Activated CD4-positive, alpha-beta T cell treated with anti-CD3 and anti-CD28 coated beads, Interleukin-2, Interleukin-6, amounts not matched to agents 100 ng/mL and 50 ng/mL, durations not matched to agents 16 hours and 8 hours (primary cell): ENCODE measurements at places on chromosomes 11 and 22.

- DNase-seq, result no peak
Measured at GRCh38 chr11:11909727-11910126, 68.0 kb downstream of the USP47 start.

GRCh38 chr11:3341298-3341697, 37.6 kb downstream of the ZNF195 start:
- peak; percentile 61 for DNase-seq

GRCh38 chr11:795634-796564, 2.2 kb downstream of the SLC25A22 start:
- DNase-seq, result peak; percentile 90

DNA sequence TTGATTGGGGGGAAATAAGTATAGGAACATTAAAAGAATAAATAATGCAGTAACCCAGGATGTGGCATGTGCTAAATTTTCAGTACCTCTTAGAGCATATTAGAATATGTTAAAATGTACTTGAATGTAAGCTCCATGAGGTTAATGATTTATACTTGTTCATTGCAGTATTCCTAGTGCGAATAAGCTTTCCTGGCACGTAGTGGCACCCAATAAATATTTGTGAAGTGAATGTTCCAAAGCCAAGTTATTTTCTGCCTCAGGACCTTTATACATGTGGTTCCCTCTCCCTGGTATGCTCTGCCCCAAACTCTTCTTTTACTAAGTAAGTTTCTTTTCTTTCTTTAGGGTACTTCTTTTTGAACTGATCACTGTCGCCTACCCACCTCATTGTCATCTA, 118.8 kb downstream of the DBX1 start:
- DNase-seq, result no peak

- DNase-seq, result peak; percentile 42
Measured at GRCh38 chr22:19105867-19106802, 16.1 kb downstream of the DGCR2 start.

GRCh38 chr11:35035894-35036408, 103.0 kb upstream of the CD44 start:
- no peak for DNase-seq

DNA sequence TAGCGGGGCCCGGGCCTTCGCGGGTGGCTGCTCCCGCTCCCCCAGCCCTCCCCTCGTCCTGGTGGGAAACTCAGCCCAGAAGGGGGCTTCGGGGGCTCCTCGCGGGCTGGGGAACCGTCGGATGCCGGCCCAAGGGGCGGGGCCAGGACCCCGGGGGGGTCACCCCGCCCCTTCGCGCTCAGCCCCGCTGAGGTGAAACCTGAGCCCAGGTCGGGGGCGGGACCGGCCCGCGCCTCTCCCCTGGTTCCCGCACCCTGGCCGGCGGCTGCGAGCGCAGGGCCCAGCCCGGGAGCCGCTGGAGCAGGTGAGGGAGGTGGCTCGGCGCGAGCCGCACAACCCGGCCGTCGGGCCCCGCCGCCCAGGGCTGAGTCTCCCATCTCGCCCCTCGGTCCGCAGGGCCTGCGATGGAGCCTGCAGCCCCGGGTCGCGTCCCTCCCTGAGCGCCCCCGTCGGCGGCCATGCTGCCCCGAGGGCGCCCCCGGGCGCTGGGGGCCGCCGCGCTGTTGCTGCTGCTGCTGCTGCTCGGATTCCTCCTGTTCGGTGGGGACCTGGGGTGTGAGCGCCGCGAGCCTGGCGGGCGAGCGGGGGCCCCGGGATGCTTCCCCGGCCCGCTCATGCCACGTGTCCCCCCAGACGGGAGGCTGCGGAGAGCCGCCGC, at the start of gene LARGE2:
Gene LARGE2 (plus strand): TSS at position 232 of the 658 bp plus-strand sequence. CDS start 227 bp downstream, at position 459.
- no peak for DNase-seq

DNA sequence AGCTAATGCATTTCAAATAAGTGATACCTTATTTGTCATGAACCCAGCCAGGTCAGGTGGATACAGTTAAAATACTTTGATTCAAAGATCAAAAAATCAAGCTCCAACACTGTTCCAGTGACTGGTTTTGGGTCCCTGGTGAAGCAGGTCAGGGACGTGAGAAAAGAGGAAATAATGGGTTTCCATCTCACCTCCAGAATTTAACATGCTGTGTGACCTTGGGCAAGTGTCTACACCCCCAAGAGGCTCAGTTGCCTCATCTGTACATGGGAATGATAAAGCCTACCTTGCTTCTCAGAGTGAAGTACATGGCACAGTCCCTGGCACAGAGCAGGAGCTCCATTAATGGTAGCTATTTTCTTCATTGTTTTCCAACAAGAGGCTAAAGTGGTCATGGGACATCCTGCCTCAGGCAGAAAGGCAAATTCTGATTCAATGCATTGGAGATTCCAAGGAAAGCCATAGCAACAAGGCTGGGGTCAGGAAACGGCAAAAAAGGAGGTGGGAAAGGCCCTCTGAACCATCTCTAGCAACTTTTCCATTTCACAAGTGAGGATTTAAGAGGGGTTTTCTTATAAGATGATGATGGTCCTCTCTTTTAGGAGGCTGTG, 108.5 kb downstream of the CSNK2A3 start:
- DNase-seq, result no peak

- no peak for DNase-seq
Measured at GRCh38 chr11:79342686-79343085, 98.1 kb downstream of the TENM4 start.

DNA sequence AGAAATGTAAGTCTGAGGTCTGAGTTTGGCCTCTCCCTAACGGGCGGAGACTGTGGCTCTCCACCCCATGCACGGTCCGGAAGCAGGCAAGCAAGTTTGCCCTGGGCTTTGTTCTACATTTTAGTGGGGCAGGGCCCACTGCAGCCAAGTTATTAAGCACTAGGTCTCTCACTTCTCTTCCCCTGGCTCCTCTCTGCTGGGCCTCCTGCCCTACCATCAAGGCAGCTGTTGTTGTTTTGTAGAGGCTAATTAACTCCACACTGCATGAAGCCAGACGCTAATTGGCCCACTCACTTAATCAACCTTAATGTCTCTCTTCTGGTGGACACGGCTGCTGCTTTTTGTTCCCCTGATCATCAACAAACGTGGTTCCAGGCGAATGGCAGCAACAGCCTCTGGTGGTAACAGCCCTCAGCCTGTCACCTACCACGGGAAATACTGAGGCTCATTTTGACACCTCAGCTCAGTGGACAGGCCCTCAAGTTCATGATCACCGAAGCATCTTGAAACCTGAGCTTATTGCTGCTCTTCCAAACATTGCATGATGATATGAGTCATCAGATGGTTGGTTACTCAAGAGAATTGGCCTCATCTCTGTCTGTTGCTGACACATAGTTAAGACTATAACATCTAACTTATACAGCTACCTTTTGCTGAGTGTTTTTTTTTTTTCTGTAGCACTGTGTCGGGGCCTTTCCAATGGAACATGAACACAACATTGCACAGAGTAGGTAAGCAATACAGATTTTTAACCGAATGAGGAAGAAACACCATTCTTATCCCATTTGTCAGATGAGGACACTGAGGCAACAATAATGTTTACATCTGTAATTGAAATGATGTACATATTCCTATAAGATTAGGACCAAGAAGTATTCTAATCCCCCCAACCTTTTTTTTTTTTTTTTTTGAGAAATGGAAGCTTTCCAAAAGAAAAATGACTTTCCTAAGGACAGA, 20.8 kb upstream of the LMO2 start:
- no peak for DNase-seq

- peak; percentile 54 for DNase-seq
Measured at GRCh38 chr22:25777870-25778269, 35.9 kb downstream of the MYO18B start.

DNA sequence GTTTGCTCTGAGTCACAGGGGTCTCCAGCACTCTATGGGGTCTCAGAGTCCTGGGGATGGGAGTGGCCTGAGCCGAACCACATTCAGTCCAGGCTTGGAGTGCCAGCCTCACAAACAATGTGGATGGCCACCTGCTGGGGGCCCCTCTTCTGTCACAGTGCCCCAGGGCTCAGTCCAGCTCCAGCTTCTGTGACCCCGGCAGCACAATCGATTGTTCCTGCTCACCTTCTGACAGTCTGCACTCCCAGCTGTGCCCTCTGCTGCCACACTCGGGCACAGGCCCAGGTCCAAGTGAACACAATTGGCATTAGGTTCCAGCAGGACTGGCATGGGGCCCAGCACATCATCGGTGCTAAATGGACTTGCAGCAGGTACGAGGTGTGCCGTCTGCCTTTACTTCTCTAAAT, 84.8 kb downstream of the TP53I11 start:
- no peak for DNase-seq

- DNase-seq, result no peak
Measured at GRCh38 chr11:47123094-47123493, 53.6 kb downstream of the ARFGAP2 start.

DNA sequence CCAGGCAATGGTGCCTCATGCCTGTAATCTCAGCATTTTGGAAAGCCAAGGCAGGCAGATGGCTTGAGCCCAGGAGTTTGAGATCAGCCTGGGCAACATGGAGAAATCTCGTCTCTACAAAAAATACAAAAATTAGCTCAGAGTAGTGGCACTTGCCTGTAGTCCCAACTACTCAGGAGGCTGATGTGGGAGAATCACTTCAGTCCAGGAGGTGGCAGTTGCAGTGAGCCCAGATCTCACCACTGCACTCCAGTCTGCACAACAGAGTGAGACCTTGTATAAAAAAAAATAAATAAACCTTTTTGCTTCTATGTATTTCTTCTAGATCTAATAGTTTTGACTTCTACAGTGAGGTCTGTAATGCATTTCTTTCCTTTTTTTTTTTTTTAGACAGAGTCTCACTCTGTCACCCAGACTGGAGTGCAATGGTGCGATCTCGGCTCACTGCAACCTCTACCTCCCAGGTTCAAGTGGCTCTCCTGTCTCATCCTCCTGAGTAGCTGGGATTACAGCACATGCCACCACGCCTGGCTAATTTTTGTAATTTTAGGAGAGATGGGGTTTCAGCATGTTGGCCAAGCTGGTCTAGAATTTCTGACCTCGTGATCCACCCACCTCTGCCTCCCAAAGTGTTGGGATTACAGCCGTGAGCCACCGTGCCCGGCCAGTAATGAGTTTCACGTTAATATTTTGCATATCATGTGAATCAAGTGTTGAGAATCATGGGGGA, 18.1 kb upstream of the RDX start:
- DNase-seq, result no peak

- no peak for DNase-seq
Measured at GRCh38 chr11:66886671-66887221, 29.9 kb downstream of the LRFN4 start.

- no peak for DNase-seq
Measured at GRCh38 chr11:126791991-126792390, 208.6 kb downstream of the KIRREL3 start.

GRCh38 chr11:134574947-134575346, 162.9 kb upstream of the B3GAT1 start:
- DNase-seq, result no peak

GRCh38 chr22:49014227-49015201, 813.2 kb downstream of the BRD1 start:
- DNase-seq, result no peak

DNA sequence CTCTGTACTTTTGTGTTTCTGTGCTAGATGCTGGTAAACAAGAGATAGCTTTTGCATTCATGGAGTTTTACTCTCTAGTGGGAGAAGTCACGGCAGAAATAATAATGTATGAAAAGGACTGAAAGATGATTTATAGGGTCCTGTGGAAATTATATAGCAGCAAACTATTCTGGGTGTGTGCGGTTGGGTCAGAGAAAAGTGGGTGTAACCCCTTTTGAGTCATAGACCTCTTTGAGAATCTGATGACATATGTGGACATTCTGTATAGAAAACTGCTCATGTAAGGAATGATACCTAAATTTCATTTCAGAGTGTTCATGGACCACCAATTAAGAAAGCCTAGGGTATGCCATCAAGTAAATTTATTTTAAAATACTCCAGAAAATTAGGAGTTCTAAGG, 54.4 kb downstream of the TMEM135 start:
- no peak for DNase-seq

DNA sequence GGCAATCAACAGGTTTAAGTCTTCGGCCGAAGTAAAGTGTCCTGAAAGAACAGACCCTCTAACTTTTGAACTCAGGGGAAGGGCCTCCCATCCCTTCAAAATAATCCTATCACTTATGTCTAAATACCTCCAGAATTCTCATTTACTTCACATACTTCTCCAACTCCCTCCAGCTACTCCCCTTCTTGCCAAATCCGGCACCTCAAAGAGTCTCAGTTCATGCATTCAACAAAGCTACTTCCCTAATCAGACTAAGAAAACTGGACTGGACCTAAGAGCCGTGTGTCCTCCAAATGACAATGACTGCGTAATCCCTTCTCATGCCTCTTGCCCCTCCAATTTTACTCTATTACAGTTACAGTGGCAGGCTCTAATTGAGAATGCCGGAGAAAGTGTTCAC, 1.3 kb downstream of the DDB1 start:
- DNase-seq, result no peak

DNA sequence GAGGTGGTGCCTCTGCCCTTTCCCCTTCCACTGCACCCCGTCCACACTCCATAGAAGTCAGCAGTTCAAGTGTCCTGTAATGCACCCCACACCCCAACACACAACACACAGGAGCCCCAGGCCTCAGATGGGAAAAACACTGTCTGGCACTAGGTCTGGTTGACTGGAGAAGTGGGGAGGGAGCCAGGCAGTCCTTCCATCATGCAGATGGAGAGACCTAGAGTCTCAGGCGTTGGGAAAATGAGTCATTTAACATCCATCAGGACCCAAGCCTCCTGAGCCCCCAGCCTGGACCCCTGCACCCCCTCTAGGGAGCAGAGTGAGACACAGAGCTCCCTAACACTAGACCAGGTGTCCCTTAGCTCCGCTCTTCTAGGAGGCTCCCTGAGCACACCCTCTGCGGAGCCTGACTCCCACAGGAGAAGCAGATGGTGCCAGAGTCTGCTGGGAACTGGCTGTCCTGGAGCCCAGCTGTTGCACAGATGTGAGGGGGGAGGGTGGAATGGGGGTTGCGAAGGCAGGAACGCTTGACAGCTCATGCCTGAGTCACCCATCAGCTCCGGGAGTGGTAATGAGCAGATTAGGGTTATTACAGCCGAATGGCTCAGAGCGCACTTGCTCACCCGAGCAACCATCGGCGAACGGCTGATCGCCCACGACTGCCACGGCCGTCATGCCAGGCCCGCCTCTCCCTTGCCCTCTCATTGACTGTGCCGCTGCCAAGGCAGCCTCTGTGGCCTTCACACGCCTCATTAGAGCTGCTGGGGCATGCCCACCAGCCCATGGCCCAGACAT, 22.1 kb upstream of the SYT7 start:
- DNase-seq, result no peak

- no peak for DNase-seq
Measured at GRCh38 chr11:61645179-61645868, 34.9 kb upstream of the DAGLA start.

DNA sequence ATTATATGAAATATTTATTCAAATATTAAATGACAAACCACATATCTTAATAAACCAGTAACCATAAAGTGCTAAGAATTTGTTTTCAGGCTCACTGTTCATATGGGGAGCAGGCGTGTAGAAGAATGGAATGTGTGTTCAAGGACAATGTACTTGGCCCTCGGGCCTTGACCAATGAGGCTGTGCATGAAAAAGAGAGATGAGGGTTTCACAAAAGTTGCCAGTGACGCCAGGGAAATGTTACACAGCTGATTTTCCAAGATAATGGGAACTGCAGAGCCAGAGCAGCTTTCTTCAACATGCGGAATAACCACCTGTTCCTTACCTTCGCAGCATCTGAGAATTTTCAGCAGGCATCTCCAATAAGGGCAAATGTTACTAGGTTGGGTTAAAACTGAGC, 4.2 kb downstream of the SF1 start:
- no peak for DNase-seq

GRCh38 chr11:104095791-104096190, 59.4 kb downstream of the DDI1 start:
- DNase-seq, result no peak
